ENCODE measurements at places on chromosomes 6 and 20. TPM values are rescaled to one million over a fixed set of nuclear protein-coding genes. Genes with fewer than 3 reads are reported as not detected.

GTSF1L gene
- not detected for total RNA-seq

RCAN2 gene
- total RNA-seq = 7.0 TPM

HAO1 gene
- not detected for total RNA-seq

RGS19 gene
- 10.1 TPM for total RNA-seq

NKAPL gene
- total RNA-seq = 4.1 TPM

CCM2L gene
- total RNA-seq = 2.0 TPM

APOM gene
- total RNA-seq = not detected

PET117 gene
- 12.9 TPM for total RNA-seq

PM20D2 gene
- total RNA-seq = 20.9 TPM

VIP gene
- 4.8 TPM for total RNA-seq

MYCT1 gene
- 4.7 TPM for total RNA-seq

GMPR gene
- 1.9 TPM for total RNA-seq

FAM184A gene
- 37.3 TPM for total RNA-seq
